Effector CD4-positive, alpha-beta T cell (primary cell): ENCODE measurements at places on chromosomes 13 and 19.

DNA sequence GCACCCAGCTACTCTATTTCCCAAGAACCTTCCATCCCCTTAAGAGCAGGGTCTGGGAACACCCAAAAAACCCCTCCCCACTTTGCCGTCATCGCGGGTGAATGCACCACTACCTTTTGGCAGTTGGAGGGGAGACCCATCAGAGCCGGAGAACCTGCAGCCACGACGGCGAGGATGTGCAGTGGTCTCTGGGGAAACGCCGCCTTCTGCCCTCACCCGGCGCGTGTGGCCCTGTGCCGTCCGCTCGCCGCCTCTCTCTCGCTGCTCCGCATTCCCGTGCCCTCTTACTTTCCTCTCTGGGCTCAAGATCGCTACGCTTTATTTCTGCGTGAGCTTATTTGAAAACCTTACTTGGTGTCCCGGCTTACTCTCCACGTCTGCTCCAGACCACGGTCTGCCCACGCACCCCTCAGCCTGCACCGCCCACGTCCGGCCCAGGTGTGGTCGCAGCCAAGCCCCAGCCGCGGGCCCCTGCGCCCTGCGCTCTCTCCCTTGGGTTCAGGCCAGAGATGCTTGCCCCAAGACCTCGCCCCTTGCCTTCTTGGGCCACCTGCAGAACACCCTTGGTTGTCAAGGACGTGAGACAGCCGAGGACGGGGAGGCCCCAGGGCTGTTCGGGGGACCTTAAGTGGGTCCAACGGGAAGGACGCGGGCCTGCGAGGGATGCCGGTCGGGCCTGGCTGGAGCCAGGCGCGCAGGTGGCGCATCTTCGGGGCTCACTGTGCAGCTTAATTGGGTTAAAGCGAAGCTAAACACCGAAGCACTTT is 2.0 kb upstream of the MAB21L1 start:
- DNase-seq = no peak

DNA sequence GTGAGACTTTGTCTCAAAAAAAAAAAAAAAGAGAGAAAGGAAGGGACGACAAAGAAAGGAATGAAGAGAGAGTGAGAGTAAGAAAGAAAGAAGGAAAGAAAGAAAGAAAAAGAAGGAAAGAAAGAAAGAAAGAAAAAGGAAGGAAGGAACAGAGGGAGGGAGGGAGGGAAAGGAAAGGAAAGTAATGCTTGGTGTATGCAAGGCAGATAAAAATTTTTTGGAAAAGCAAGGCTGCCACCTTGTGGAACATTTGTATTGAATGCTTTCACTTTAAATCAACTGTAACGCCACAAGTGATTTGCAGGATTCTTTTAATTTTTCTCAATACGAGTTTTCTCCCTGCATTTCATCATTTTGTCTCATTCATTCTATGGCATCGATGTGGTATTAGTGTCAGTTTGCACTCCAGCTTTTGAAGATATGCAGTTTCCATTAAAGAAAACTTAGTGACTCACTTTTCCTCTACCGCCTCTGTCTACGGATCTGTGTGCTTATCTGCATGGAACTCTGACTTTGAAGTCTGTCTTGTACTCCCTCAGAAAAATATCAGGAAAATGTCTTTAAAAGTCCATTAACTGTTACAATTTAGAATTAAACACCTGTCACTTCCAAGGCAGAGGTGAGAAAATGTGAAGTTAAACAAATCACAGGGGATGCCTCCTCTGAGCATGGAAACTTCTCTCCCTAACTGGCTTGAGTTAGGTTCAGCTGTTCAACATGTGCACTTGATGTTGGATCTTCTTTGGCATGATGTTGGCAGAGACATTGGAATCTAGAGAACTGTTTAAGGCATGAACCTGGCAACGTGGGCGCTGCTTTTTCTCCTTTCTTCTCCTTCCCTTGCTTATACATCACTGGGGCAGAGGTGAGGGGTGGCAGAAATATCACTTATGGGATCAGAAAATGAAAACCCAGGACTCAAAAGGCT is 20.0 kb upstream of the ZDHHC20 start:
- DNase-seq = peak; percentile 54

DNA sequence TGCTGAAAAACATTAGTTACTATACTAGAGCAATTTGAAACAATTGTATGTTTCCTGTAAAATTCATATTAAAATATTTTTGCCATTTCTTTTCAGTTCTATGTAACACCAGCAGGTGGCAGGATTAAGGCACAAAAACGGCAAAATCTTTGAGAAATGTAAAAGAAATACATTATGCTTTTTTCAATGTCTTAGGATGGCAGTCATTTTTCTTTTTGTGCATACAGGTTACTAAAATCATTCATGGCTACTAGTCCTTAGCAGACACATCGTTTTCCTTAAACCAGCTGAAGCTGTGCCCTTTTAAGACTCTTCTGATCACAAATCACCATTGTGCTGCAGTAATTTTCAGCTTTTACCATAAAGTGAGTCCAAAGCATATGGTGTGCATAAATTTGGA is 800.7 kb upstream of the SLITRK5 start:
- no peak for DNase-seq

DNA sequence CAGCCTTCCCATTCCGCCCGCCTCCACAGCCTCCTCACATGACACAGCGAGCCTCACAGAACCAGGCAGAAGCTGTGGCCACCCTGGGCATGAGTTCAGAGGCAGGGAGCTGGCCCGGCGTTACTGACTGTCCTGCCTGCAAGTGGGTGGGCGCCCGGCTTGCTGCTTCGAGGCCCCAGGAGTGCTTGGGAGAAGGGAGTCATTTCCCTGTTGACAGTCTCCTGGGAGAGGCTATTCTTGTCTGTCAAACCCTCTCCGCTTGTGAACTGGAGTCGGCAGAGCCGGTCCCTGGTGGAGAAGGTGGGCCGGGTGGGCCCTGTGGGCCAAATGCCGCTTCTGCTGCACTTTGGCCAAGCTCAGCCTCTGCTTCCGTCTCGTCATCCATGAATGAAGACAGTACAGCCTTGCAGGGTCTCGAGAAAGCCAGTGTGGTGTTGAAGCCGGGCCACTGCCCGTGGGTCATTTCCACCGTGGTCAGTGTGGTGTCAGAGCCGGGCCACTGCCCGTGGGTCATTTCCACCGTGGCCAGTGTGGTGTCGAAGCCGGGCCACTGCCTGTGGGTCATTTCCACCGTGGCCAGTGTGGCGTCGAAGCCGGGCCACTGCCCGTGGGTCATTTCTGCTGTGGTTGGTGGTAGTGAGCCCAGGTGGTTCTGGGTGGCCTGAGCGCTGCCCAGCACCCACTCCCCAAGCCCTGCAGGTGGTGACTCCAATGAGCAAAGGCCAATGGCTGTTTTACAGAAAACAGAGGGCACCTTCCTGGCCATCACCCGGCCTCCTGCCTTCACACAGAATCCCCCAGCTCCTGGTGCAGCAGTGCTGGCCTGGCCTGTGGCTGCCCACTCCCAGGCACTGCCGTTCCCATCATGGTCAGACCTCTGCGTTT is 13.5 kb upstream of the F7 start:
- DNase-seq = no peak

- no peak for DNase-seq
Observed at GRCh38 chr13:20359335-20359734, 127.2 kb upstream of the GJB6 start.

DNA sequence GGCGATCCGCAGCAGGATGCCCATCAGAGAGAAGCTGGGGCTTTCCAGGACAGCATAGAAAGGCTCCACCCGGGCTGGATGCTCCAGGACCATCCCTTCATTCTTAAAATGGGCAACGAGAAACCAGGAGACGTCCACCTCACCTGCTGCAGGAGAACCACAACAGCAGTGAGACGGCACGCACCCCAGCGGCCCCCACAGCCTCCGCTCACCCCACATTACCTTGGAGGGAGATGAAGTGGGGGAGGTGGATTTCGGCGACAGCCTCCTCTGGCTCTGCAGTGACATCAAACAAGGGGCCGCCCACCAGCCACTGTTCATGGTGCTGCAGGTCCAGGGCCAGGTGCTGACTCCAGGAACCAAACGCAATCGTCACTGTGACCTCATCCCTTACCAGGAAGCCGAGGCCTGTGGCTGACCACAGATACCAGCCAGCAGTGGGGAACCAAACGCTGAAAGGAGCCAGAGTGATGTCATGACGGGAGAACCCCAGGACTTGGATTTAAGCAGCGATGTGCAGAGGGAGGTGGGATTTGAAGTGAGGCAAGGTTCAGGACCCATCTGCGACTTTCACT is 25.1 kb downstream of the CARD8 start:
- no peak for DNase-seq

DNA sequence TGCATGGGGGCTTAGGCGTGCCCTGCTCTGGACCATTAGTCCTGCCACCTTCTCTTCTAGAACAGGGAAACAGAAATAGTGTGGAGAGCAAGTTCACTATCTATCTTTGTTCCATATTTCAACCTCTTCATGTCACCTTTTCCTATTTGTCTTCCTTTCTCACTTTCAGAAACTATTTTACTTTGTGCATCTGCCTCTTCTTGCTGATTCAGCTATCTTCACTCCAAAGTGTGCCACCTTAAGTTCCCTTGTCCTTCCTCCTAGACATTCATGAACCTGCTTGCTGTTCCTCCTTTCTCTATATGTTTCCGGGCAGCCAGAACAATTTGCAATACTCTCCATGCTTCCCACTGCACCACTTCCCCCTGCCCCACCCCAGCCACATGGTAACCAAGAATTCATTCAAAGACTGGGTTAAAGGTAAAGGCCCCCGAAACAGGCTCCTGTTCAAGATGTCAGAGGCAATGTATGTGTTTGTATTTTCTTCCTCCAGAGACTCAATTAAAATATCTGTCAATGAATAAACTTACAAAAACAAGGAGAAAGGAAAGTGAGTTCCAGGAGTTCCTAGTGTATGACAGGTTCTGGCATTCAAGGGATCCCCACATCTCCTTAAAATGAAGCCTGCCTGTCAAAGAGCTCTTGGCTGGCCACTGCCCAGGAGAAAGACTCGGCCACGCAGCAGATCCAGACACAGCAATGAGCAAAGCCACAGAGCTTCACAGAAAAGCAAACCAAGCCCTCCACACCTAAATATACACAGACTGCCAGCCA is 268.1 kb downstream of the DNAJC15 start:
- DNase-seq = no peak

- no peak for DNase-seq
Observed at GRCh38 chr13:66275416-66275815, 954.7 kb downstream of the PCDH9 start.

DNA sequence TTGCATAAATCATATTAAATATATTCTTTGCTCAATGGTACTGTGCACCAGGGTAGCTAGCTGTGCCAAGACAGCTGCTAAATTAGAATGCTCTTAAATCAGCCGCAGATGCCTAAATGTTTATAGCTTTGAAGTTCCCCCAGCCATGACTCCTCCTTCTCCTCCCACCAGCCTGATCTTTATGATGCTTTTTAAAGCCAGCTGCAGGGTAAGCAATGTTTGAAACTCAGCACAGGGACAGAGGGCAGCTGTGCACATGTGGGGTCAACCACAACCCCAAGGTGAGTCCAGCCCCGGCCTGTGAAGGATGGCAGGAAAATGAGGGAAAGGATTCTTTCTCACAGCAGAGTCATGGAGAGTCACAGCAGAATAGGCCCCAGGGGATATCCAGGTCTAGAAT is 635.7 kb downstream of the UQCRFS1 start:
- no peak for DNase-seq

DNA sequence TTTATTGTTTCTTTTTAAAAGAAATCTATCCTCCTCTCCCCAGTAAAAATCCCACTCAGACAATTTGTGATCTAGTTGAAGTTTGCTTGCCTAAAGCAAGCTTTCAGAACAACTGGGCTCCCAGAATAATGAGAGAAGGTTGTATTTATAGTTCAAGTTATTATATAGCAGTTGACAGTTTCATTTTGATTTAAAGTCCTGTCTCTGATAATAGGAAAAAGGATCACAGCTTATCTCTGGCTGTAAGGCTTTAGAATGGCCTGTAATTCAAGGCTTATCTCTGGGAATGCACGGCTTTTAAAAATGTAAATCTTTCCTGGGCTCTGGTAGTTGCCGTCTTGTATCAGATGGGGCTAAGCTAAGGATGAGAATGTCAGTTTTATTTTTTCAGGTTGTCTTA is 123.3 kb upstream of the TMTC4 start:
- no peak for DNase-seq

- no peak for DNase-seq
Observed at GRCh38 chr19:35585848-35586247, at the start of gene PMIS2. PMIS2 (plus strand) TSS chr19:35586173; CDS start chr19:35586260, 87 bp downstream.

DNA sequence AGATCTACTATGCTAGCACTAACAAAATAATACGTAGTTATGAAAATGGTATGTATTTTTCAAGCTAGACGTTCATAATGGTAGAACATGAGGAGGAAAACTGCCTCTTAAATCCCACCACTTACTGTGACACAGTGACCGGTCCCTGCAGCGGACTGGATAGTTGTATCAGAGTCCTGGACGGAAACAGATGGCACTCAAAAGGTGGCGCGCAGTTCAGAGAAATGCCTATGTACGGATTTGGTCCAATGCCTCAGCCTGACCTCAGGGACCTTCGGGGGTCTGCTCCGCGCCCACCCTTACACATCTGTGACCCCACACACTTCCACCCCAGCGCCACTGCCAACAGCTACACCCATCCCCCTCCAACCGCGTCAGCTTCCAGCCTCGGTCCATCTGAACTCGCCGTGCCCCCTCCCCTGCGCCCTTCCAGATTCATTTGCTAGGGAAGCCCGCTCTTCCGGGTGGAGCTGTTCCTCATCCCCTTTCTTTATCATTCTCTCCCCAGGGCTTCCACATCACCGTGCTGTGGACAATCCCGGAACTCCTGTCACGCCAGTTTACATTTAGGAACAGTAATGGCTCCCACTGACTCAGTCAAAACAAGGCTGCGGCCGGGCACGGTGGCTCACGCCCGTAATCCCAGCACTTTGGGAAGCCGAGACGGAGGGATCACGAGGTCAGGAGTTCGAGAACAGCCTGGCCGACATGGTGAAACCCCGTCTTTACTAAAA is 792 bp upstream of the LENG8 start:
- DNase-seq = no peak

- no peak for DNase-seq
Observed at GRCh38 chr13:39353988-39354387, 249.0 kb downstream of the LHFPL6 start.

- no peak for DNase-seq
Observed at GRCh38 chr19:8161135-8161646, 11.8 kb upstream of the FBN3 start.

- DNase-seq = no peak
Observed at GRCh38 chr13:25241007-25241406, 46.3 kb downstream of the MTMR6 start.

GRCh38 chr13:112065867-112066623 is 904 bp upstream of the SOX1 start:
- DNase-seq = no peak

DNA sequence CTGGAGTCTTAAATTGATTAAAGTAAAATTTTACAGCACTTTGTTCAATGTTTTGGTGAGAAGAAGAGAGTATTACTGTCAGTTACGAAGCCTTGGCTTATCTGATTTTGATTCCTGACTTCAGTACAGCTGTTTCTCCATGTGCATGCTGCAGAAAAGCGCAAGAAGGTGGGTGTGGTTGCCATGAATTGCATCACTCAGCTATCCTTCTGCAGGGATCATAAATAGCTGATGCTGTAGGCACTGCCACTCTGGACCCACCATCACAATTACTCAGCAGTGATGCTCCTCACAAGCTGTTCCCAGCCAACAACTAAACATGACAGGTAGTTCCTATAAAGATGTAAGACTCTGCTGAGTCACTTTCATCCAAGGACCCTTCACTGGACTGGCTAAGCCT is 321.2 kb downstream of the IRS2 start:
- DNase-seq = no peak
